ENCODE measurements at places on chromosomes 7 and 10.
A peak's percentile ranks its signal among the peaks of the same experiment; 100 is the strongest.

GRCh38 chr7:154918741-154919140, 84.2 kb downstream of the PAXIP1 start:
- no peak for DNase-seq

GRCh38 chr7:105703207-105703930, 122.1 kb upstream of the EFCAB10 start:
- DNase-seq, result no peak

- no peak for DNase-seq
Measured at GRCh38 chr10:58556516-58557165, 44.0 kb downstream of the BICC1 start.

DNA sequence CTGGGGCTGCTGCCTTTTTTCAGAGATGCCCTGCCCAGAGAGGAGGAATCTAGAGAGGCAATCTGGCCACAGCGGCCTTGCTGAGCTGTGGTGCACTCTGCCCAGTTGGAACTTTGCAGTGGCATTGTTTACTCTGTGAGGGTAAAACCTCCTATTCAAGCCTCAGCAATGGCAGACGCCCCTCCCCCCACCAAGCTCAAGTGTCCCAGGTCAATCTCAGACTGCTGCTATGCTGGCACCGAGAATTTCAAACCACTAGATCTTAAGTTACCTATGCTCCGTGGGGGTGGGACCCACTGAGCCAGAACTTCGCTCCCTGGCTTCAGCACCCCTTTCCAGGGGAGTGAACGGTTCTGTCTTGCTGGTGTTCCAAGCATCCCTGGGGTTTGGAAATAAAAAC, 77.2 kb downstream of the EXOC4 start:
- no peak for DNase-seq

DNA sequence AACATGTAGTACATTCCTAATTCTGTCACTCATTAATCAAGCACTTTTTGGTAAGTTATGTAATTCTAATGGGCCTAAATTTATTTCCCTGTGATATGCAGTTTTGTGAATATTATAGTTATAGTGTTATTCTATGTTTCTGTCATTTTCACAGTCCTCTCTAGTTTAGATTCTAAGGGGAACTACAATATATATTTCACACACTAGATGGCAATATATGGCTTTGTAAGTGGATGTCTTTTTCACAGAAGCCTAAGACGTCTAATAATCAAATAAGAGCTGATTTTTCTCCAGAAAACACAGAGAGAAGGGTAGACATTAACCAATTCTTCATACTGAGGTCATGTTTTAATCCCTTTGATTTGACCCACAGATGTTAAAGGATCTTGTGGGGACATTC, 18.0 kb downstream of the RNLS start:
- peak; percentile 9 for DNase-seq

GRCh38 chr7:48111596-48111995, 22.5 kb downstream of the UPP1 start:
- DNase-seq, result no peak

DNA sequence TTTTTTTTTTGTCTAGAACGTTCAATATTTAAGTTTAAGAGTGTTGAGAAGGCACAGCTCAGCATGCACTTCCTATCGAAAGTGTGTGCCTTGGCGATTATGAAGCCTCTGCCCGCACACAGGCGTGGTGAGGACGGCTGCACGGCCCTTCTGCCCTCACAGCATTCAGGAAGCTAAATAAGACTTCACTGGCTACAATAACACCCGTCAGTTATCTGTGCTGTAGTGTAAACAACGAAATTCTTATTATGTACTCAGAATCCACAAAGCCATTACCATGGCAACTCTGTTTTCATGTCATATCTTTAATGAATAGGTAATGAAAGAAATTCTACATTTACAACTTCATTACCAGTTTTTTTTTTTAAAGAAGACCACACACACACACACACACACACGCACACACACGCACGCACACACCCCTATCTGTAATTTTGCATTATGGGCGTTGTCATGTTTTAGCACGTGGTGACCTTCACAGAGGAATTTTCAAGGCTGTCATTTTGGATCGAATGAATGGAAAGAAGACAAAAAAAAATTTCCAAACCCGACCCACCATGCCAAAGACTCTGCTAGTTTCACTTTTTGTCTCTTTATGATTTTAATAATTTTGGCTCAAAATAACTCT, 254.8 kb upstream of the CTBP2 start:
- no peak for DNase-seq

- DNase-seq, result no peak
Measured at GRCh38 chr10:131850383-131850870, 50.4 kb upstream of the PPP2R2D start.

GRCh38 chr7:45655539-45655938, 81.4 kb downstream of the ADCY1 start:
- no peak for DNase-seq

Data from CD4-positive, alpha-beta T cell treated with Interleukin-15 for 4 hours (primary cell).